Retina (tissue), 1 donor: ENCODE measurements at places on chromosomes 13 and 19.

GRCh38 chr13:76570510-76570971 is 315.7 kb downstream of the KCTD12 start:
- no peak for DNase-seq

- no peak for DNase-seq
These were observed 24.5 kb upstream of the CXCL17 start for GRCh38 chr19:42467183-42467760.

DNA sequence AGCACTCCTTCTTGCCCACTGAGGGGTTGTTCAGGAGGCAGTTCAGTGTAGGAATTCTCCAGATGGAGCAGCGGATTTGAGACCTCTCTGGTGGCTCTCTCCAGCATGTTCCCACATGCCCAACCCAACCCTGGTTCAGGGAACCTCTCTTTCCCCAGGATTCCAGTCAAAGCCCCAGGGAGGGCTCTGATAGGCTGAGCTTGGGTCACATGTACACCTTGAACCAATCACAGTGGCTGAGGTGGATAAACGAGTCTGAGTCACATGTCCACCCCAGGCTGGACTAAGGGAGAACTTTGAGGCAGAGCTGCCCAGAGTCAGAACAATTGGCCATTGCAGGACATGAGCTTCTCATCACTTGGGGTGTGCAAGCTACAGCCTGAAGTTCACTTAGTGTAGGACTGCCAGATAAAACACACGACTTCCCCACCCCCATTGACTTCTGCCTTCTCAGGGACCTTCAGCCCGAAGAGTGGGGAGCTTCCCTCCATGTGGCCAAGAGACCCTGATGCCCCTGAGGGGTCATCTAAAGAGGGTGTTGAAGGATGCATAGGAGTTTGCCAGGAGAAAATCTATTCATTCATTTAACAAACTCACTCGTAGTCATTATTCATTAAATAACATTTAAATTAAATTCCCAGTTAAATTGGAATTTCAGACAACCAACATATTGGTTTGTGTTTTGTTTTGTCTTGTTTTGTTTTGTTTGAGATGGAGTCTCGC is 4.0 kb upstream of the MAST3 start:
- no peak for DNase-seq

DNA sequence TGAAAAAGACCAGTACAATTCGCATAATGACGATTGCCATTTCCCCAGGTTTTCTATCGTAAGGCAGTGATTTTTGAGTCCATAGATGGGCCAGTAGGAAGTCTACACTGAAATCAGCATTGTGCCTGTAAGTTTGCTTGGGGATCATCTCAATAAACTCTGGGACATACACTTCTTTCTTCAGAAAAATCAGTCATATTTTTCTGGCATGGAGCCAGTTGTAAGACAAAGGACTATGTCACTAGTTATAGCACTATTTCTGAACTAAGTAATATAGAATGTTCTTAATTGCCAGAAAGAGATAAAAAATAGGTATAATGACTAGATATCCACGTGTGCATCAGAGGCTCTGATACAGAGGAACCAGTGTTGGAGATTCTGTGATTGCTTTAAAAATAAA is 243.5 kb downstream of the LMO7 start:
- DNase-seq = no peak

DNA sequence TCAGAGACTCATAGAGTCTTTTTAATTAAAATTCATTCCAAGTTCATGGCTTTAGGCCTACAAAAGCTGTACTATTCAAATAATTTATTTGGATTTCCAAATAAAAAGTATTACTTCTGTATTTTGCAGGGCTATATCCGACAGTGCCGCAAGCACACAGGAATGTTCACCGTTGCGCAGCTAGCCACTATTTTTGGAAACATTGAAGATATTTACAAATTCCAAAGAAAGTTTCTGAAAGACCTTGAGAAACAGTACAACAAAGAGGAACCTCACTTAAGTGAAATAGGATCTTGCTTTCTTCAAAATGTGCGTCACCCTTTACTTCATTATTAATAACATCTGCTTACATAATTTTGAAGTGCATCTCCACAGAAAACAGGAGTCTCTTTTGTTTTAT is 20.5 kb upstream of the C1QTNF9 start:
- DNase-seq = no peak

- DNase-seq = no peak
These were observed 10.3 kb downstream of the PDE4A start for GRCh38 chr19:10430505-10431253.

- no peak for DNase-seq
These were observed 1319.9 kb upstream of the PRR20A start for GRCh38 chr13:55820817-55821216.

DNA sequence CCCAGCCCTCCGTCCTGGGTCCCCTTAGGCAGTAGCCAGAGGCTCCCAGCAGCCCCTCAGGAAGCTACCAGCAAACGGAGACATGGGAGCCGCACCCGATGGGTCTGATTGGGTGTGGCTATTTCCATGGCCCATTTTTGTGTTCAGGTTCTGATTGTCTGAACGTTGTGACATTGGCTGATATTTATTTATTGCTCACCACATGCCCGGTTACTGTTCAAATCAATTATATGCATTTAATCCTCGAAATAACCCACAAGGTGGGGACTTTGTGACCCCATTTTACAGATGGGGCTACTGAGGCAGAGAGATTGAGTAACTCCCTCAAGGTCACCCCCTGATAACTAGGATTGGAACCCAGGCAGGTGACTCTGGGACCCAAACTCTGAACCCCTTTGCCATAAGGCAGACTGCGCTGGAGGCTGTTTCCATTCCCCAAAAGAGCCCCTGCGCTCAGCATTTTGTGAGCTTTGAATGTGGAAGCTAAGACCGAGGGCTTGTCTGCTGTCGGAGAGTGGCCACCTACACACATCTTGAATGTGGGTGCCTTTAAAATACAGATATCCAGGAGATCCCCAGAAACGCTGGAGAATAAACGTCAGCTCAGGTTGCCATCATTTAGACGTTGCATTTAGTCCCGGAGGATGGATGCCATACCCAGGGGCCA is 13.6 kb upstream of the MCF2L start:
- no peak for DNase-seq

DNA sequence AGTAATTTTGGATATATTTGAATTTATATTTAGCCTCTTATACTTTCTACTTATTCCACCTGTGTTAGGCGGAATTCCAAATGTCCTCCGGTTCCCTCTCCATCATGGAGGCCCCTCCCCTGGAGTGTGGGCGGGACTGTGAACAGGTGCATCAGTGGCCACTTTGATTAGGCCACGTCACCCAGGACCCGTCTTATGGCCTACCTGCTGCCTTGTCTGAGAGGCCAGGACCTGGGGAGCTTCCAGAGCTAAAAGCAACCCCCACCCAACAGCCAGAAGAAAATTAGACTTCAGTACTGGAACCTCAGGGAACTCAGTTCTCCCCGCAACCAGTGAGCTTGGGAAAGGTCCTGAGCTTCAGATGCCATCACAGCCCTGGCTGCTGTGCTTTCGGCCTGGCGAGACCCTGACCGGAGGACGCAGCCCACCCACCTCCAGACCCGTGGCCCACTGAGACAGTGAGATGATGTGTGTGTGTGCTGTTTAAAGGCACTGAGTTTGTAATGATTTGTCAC is 200.2 kb upstream of the SOX1 start:
- DNase-seq = no peak

DNA sequence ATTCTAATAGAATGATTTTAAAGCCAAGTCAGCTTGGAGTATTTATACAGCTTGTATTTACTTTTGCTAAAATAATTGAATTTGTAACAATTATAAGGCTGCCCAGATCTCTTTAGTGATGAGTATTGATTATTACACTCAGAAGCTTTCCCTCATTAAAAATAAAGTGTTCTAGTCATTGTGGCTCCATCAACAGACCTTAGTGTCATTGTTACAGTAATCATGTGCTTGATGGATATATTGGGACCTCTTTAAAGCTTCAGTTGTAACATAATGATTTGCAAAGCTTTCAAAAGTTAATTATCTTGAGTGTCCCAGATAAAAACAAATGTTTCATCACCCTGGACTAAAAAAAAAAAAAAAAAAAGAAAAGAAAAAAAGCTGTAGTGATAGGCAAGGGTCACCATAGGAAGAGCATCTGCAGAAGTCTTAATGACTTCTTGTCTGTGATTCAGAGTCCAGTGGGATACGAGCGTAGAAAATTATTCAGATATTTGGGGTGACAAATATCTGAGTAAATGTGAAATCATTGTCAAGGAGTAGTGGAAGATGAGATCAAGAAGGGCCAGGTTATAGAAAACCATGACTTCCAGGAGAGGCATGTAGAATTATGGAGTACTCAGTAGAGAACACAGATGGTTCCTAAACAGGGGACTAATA is 369.6 kb downstream of the DCT start:
- DNase-seq = no peak

- no peak for DNase-seq
These were observed 5.2 kb upstream of the SRRM5 start for GRCh38 chr19:43606569-43607229.

- no peak for DNase-seq
These were observed 4.6 kb downstream of the SMARCA4 start for GRCh38 chr19:10965398-10965797.

DNA sequence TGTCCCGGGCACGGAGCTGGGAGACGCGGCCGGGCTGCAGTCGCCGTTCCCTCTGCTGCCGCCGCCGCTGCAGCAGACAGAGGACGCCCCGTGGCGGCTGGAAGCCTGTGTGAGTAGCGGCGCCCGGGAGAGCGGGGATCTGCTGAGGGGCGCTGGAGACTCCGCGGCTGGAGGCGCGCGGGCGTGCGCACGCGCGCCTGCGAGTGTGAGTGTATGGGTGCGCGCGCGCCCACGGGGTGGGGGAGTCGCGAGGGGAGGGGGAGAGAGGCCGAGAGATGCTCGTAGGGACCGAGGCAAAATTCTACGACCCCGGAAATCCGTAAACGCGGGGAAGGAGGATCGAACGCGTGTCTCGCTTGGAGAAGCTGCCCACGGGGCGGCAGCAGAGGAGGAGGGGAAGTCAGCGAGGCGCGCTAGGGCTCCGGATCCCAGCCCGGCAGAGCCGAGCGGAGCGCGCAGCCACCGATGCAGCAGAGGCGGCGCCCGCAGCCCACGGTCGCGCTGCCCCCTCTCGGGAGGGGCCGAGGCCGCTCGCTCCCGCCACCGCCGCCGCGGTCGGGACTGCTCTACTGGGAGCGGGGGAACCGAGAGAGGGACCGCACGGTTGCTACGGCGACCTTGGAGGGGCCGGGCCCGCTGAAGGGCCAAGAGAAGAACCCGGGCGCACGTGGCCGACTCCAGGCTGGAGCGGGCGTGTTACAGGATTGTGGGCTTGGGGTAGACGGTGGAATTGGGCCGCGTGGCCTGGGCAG is at the start of gene ENOX1:
Gene ENOX1 (minus strand): TSS at position 207 of the 752 bp plus-strand sequence.
- DNase-seq = peak; percentile 93

- DNase-seq = no peak
These were observed 175.9 kb downstream of the IRS2 start for GRCh38 chr13:109610517-109610916.

DNA sequence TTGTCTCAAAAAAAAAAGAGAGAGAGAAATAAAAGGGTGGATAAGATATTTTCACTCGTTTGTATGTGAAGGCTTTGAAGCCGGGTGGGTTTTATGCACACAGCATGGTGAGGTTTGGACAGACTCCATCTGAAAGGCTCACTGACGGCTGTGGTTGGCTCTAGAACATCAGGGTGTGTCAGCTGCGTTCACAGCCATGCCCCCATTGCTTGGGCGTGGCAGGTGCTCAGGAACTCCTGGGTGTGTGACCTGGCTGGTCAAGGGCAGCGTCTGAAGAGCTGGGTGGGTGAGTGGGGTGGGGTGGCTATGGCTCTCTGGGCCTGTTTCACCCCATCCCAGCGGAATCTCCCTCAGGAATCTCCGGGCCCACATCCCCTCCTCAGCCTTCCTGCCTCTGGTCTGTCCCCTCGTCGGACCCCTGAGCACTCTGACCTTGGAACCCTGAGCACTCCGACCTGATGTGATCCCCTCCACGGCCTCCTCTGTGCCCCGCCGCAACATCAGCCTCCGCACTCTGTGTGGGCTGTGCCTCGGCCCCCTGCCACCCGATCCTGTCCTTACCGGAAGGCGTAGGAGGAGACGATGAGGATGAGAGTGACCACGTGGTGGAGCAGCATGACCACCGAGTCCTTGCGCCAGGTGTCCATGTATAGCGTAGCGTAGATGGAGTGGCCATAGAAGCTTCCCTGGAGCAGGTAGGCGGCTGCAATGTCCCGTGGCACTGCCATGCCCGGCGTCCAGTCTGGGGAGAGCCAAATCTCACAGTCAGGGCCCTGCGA is 12.2 kb downstream of the CERS1 start:
- DNase-seq = no peak

DNA sequence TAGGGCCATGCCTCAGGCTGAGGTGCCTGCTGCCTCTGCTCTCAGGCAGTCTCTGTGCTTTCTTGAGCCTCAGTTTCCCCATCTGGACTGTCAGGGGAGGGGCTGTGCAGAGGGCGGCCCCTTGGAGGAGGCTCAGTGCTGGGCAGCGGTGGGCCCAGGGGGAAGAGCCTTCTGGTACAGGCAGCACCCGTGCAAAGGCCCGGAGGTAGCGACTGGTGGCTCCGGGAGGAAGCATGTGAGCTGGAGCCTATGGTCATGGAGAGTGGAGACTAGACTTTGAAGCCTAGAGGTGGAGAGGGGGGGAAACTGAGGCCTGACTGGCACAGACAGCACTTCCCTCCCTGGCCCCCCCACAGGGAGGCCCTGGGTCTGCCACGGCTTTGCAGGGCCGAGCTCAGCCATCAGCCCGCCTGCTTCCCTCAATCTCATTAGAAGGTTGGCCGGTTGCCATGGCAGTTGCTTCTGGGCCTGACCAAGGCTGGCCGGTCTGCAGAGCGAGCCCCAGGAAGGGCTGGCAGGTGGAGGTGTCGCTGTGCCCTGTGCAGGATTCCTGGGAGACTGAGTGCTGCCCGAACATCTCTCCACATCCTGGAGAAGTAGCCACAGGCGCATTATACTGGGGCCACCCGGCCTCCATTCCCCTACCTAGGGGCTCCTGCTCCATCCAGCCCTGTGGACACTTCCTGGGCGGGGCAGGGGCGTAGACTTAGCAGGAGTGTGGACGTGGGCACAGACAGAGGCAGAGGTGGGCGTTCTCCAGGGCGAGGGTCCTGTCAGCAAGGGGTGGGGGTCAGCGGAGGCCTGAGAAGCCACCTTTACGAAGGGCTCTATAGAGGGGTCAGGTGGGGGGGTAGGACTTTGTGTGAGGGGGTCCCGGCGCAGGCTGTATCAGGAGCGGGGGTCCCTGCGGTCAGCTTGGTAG is 53.2 kb downstream of the CRTC1 start:
- no peak for DNase-seq
